ENCODE measurements at places on chromosomes 12 and 14.

DNA sequence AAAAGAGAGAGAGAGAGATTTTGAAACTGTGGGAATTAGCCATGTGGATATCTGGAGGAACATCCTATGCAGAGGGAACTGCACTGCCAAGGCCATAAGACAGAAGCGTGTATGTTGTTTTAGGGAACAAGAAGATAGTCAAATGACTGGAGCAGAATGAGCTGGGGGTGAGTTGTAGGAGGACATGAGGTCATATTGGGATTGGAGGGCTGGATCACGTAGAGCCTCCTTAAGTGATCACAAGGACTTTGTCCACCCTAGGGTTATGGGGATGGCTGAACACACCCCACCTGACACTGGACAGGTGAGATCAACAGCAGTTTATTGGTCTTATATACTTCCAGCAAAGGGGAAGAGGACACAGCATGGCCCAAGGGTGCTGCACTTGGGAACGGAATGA, 8.2 kb upstream of the CGRRF1 start:
- no peak for DNase-seq

- no peak for DNase-seq
These were observed 2.7 kb downstream of the BHLHE41 start for GRCh38 chr12:26122061-26122680.

DNA sequence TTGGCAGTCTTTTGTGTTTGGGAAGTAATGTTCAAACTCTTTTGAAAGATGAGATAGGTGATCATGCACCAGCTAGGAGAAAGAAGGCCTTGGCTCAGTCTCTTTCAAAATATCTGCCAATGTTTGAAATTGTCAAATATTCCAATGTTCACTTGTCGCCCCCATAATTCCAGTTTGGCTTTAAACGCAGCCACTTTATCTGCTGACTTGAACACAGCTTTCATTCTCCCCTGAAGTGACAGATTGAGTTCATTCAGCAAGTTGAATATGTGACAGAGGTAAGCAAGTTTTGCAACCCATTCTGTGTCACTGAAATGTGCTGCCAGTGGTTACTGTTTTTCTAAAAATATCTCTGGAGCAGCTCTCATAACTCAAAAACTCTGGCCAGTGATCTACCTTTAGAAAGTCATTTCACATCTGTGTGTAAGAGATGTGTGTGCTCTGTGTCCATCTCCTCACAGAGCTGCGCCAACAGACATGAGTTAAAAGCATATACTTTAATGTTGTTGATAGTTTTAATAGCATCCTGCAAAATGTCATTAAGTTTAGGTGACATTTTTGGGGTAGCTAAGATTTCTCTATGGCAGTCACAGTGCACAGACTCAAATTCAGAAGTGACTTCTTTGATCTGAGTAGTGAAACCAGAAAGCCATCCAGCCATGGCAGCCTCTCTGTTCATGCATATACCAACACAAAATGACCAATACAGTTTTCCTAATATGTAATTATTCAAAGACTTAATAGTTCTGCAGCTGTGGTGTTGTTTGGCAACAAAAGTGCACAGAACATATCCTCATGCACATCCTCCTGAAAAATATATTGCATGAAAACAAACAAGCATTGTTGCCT, 614.3 kb upstream of the MIS18BP1 start:
- DNase-seq: no peak

GRCh38 chr14:43369710-43370564, 1137.1 kb downstream of the FSCB start:
- DNase-seq: no peak

Data from stimulated activated CD8-positive, alpha-beta memory T cell treated with anti-CD3 and anti-CD28 coated beads, Interleukin-4, amount 100 ng/mL, for 4 hours (primary cell).